Activated naive CD4-positive, alpha-beta T cell treated with anti-CD3 and anti-CD28 coated beads for 36 hours (primary cell): ENCODE measurements at places on chromosomes 5 and 9. TPM values are rescaled to one million over a fixed set of nuclear protein-coding genes. Genes with fewer than 3 reads are reported as not detected.

The CNTNAP3B gene
- not detected for total RNA-seq

- no peak overlapping the region for H3K27ac ChIP-seq
- peaks cover 35% of the 10 kb centered on the region for H3K27me3 ChIP-seq
Measured at GRCh38 chr5:153489611-153490010, 859 bp upstream of the GRIA1 start.

The NOL6 gene
- 38.2 TPM for total RNA-seq

GRCh38 chr5:135441350-135441831 lies 5.8 kb downstream of the DCANP1 start:
- no peak overlapping the region for H3K4me3 ChIP-seq
- no peak for DNase-seq
- no peak overlapping the region for H3K27ac ChIP-seq
- H3K27me3 ChIP-seq: no peaks in the 10 kb centered on the region
- no peaks in the 10 kb centered on the region for H3K36me3 ChIP-seq

GRCh38 chr9:128406848-128407391 lies 13.7 kb upstream of the CERCAM start:
- no peaks in the 10 kb centered on the region for H3K36me3 ChIP-seq
- H3K4me1 ChIP-seq: no peaks in the 10 kb centered on the region
- H3K27ac ChIP-seq: no peak overlapping the region
- H3K4me3 ChIP-seq: no peak overlapping the region
- H3K27me3 ChIP-seq: peaks cover 29% of the 10 kb centered on the region

- peaks cover 17% of the 10 kb centered on the region for H3K4me1 ChIP-seq
- DNase-seq: no peak
- peaks cover 1% of the 10 kb centered on the region for H3K36me3 ChIP-seq
- peaks cover 31% of the 10 kb centered on the region for H3K27me3 ChIP-seq
- no peak overlapping the region for H3K4me3 ChIP-seq
- H3K27ac ChIP-seq: no peak overlapping the region
Measured at GRCh38 chr5:122181863-122182262, 52.5 kb downstream of the ZNF474 start.

- H3K27me3 ChIP-seq: no peaks in the 10 kb centered on the region
- H3K27ac ChIP-seq: peak overlapping the region; percentile 88
Measured at GRCh38 chr9:89532478-89532877, 34.6 kb upstream of the SEMA4D start.

The HMGCR gene
- total RNA-seq: 61.7 TPM

The TXNDC8 gene
- total RNA-seq: not detected

The EGR1 gene
- total RNA-seq: 20.7 TPM

DNA sequence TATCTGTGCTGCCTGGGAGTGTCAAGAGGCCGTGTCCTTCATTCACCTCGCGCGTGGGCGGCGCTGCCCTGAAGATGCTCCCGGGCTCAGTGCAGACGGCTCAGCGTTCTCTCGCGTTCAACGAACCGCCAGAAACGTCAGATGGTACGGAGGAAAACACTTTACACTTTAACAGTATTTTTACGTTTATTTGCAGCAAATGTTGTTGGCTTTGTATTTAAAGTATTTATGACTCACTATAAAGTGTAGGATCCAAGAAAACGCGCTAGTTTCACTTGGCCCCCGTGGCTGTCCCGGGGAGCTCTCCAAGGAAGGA lies 544 bp upstream of the ERCC6L2 start:
- no peak overlapping the region for H3K27ac ChIP-seq
- H3K4me1 ChIP-seq: peaks cover 19% of the 10 kb centered on the region
- peak; percentile 74 for DNase-seq
- H3K36me3 ChIP-seq: peaks cover 50% of the 10 kb centered on the region
